ENCODE measurements at places on chromosomes 2 and 18. TPM values are rescaled to one million over a fixed set of nuclear protein-coding genes. Genes with fewer than 3 reads are reported as not detected.

GRCh38 chr2:41886757-41887156, 161.1 kb upstream of the PKDCC start:
- no peaks in the 10 kb centered on the region for H3K4me1 ChIP-seq
- DNase-seq: no peak
- no peaks in the 10 kb centered on the region for H3K36me3 ChIP-seq
- H3K27me3 ChIP-seq: peaks cover 37% of the 10 kb centered on the region

DNA sequence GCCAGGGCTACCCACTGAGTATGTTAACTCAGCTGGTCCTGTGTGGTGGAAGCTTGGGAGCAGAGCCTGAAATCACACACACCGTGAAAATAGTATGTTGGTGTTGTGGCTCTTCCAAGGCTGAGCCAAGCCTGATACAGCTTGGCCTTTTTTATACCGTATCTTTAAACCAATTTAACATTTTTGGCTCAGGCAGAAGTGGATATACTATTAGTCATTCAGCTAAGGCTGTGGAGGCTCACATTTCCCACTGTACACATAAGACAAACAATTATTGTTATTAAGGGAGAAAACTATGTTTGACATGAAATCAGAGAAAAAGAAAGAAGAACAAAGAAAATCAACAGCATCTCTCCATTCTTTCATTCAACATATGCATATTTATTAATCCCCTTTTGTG, 159.0 kb downstream of the BCL11A start:
- H3K27ac ChIP-seq: no peak overlapping the region
- no peaks in the 10 kb centered on the region for H3K36me3 ChIP-seq
- H3K4me3 ChIP-seq: no peak overlapping the region
- H3K4me1 ChIP-seq: peaks cover 4% of the 10 kb centered on the region
- H3K27me3 ChIP-seq: peaks cover 12% of the 10 kb centered on the region

DNA sequence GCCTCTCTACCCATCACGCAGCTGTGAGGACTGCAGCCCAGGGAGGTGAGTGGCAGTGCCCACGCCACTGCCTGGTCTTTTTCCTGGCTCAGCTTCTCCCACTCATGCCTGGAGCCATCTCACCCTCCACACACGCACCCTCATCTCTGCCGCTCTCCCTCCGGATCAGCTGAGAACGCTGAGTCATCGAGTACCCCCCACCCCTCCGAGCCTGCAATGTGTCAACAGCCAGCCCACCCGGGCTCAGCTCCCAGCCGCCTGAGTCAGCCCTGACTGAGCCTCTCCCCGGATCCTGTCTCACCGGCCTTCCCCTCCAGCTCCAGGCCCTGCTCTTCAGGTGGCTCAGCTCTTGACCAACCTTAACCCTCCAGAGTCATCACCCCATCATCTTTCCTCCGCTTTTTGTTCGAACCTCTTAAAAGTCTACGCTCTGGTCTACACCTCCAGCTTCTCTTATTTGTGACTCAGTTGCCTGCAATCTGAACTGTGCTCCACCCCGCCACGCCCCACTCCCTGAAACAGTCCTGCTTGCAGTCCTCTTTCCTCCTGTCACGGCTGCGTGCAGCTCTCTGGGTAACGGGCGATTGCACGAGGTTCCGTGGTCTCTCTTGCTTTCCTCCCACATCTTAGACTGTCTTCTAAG, 94.4 kb upstream of the ASAP2 start:
- H3K27ac ChIP-seq: no peak overlapping the region
- peaks cover 2% of the 10 kb centered on the region for H3K27me3 ChIP-seq

DNA sequence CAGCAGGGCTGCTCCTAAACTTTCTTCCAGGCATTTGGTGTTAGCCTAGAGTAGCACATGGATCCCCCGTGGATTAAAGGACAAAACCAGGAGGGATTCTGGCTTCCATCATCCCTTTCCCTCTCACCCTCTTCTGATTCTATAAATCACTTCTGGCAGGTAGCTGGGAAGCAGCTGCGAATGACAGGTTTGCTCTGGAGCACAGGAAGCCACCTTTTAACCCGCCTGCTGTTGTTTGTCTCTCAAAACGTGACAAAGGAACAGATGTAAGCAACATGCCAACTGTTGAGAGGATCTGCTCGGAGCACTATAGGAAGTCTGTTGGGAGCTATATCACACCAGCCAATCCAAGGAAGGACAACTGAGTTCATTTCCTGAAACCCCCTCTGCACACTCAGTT, 101.9 kb downstream of the ACTR2 start:
- H3K4me3 ChIP-seq: no peak overlapping the region
- H3K4me1 ChIP-seq: no peaks in the 10 kb centered on the region
- H3K27ac ChIP-seq: no peak overlapping the region
- no peak for DNase-seq
- peaks cover 8% of the 10 kb centered on the region for H3K36me3 ChIP-seq
- no peaks in the 10 kb centered on the region for H3K27me3 ChIP-seq

DNA sequence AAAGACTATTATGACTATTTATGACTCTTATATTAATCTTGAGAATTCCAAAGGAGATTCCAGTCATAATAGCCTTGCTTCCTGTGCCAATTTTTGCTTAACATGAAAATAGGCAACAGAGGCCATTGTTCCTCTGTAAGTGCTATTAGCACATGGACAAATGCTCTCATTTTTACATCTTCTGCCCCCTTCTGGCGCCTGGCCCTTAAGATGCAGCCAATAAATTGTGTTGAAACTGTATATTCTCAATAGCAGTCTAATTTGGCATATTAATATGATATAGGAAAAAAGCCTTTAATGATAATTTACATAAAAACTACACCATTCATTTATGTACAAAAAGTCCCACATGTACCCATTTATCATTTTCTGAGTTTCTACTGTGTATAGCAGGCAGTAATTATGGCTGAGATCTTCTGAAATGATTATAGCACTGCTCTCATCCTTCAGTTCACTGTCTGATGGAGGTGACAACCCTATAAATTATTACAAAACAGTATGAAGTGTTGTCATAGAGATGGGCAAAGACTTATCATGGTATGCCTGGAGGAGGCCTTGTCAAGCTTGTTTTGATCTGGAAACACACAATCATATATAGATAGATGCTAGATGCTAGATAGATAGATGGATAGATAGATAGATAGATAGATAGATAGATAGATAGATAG, 613.3 kb downstream of the TSN start:
- no peaks in the 10 kb centered on the region for H3K36me3 ChIP-seq
- no peak overlapping the region for H3K4me3 ChIP-seq
- no peak overlapping the region for H3K27ac ChIP-seq
- DNase-seq: no peak
- H3K27me3 ChIP-seq: no peaks in the 10 kb centered on the region

DNA sequence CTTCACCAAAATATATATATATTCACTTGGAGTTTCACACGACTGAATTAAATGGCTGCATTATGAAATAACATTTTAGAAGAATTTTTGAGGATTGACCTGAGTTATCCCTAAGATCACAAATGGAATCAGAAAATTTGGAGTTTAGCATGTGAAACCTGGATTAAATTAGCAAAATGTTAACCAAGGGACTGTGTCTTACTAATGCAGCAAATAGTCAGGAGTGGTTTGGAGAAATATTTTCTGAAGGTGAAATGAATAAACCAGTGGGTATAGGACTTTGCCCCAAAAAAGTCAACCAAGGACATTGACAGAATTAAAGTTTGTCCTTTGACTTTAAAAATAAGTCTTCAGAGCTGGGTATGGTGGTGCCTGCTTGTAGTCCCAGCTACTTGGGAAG, 111.2 kb downstream of the PRPF40A start:
- peaks cover 6% of the 10 kb centered on the region for H3K4me1 ChIP-seq
- no peaks in the 10 kb centered on the region for H3K36me3 ChIP-seq
- H3K4me3 ChIP-seq: no peak overlapping the region
- peaks cover 3% of the 10 kb centered on the region for H3K27me3 ChIP-seq

GRCh38 chr2:164510895-164511294, 110.4 kb downstream of the GRB14 start:
- no peaks in the 10 kb centered on the region for H3K36me3 ChIP-seq
- no peak overlapping the region for H3K27ac ChIP-seq
- H3K27me3 ChIP-seq: no peaks in the 10 kb centered on the region
- H3K4me3 ChIP-seq: no peak overlapping the region
- H3K4me1 ChIP-seq: no peaks in the 10 kb centered on the region

GRCh38 chr18:22434973-22435608, 17.4 kb upstream of the CTAGE1 start:
- no peaks in the 10 kb centered on the region for H3K36me3 ChIP-seq
- DNase-seq: no peak
- H3K4me1 ChIP-seq: no peaks in the 10 kb centered on the region
- H3K27ac ChIP-seq: no peak overlapping the region

DNA sequence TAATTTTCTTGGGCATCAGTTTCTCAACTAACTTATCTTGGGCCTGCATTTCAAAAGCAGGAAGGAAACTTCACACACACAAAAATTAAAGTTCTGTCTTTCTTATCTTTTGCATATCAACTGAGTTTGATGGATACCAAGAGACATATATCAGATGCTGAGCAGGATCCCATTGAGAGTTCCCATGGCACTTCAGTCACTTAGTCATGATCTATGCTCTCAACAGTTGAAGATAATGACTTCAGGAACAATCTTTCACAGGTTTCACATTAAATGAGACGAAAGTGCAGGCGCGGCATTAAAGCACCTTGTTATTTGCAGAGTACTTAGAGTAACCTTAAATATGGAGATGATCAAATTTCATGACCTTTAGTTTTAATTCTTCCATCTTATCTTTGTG, 2139.8 kb upstream of the CELF4 start:
- no peaks in the 10 kb centered on the region for H3K36me3 ChIP-seq
- H3K27me3 ChIP-seq: no peaks in the 10 kb centered on the region
- H3K27ac ChIP-seq: no peak overlapping the region
- H3K4me1 ChIP-seq: no peaks in the 10 kb centered on the region

GRCh38 chr2:66532972-66533868, 98.3 kb downstream of the MEIS1 start:
- H3K27ac ChIP-seq: no peak overlapping the region
- no peak for DNase-seq
- H3K36me3 ChIP-seq: no peaks in the 10 kb centered on the region
- no peak overlapping the region for H3K4me3 ChIP-seq
- no peaks in the 10 kb centered on the region for H3K4me1 ChIP-seq

- H3K4me3 ChIP-seq: peak overlapping the region; percentile 68
- DNase-seq: no peak
- H3K36me3 ChIP-seq: peaks cover 9% of the 10 kb centered on the region
- peak overlapping the region; percentile 93 for H3K27ac ChIP-seq
- H3K27me3 ChIP-seq: no peaks in the 10 kb centered on the region
These were observed 2.1 kb upstream of the MAP3K2 start for GRCh38 chr2:127389778-127390435.

DNA sequence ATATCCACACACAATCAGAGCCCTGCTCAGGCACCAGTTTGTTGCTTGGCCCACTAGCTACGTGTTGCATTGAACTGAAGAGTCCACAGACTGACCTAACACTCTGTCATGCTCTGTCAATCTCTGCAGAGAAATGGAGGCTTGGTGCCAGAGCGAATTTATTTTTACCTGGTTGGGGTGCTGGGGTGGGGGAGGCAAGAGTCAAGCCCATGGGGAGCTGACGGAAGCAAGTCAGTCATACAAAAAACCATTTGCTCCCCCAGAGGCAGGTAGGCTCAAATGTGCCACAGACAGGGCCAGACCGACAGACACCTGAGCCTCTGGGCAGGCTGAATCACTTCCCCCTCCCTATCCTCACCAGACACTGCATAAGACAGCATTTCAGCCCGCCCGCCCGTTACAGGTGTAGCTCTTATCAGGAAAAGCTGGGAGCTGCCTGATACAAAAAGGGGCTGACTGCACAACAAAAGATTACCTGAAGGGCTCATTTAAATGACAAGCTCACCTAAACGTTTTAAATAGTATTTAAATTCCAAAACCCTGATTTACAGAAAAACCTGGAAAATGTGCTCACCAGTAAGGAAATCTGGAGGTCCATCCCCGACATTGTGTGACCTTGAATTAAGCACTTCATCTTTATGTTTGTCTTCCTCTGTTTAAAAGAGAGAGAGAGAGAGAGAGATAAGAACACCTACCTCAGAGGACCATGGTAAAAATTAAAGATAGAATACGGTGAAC, 2.1 kb upstream of the PCBP1 start:
- H3K36me3 ChIP-seq: peaks cover 40% of the 10 kb centered on the region
- peaks cover 37% of the 10 kb centered on the region for H3K4me1 ChIP-seq
- no peaks in the 10 kb centered on the region for H3K27me3 ChIP-seq
- H3K27ac ChIP-seq: peak overlapping the region; percentile 98
- peak overlapping the region; percentile 91 for H3K4me3 ChIP-seq

ARHGAP28 gene
- total RNA-seq: not detected

ZNF385B gene
- total RNA-seq: not detected

COL4A3 gene
- not detected for total RNA-seq

FAM161A gene
- 3.8 TPM for total RNA-seq

TMEM178A gene
- total RNA-seq: 0.23 TPM

SPAG16 gene
- 12.6 TPM for total RNA-seq
